T-helper 22 cell (primary cell): ENCODE measurements at places on chromosomes 16 and 17.

- no peak for DNase-seq
These were observed 31.4 kb downstream of the SPHK1 start for GRCh38 chr17:76415786-76416185.

DNA sequence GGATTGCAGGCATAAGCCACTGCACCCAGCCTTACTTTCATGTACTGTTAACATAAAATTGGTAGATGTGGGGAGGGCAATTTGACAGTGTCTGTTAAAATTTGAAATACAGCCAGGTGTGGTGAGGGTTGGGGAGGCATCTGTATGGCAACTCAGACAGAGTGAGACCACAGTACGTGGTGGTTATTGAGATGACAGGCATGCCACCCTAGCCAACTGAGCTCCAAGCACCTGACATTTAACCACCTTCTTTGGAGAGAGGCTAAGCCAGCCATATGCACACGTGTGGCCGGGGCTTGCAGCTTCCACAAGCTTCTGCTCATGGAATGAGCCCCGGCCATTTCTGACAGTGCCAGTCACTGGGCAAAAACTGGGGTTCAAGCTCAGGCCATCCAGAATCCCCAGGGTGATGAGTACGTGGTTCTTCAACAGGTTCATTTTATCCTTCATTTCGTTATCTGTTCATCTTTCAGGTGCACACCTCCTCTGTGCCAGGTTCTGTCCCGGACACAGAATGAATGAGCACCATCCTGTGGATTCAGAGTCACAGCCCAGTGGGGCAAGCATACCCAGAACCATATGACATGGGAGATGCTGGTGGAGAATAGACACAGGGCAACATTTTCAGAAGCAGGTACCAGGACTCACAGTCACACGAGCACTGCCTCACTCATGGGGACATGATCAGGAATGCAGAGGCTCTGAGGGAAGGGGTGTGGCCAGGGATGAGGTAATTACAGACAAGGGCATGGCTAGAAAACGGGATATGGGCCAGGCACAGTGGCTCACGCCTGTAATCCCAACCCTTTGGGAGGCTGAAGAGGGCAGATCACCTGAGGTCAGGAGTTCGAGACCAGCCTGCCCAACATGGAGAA is 36.2 kb downstream of the C16orf82 start:
- DNase-seq: no peak

GRCh38 chr17:17018612-17019429 is 23.4 kb upstream of the MPRIP start:
- DNase-seq: no peak

GRCh38 chr17:81427173-81428120 is 32.2 kb downstream of the BAHCC1 start:
- no peak for DNase-seq

- DNase-seq: no peak
These were observed 49.4 kb downstream of the GDE1 start for GRCh38 chr16:19472482-19472881.

DNA sequence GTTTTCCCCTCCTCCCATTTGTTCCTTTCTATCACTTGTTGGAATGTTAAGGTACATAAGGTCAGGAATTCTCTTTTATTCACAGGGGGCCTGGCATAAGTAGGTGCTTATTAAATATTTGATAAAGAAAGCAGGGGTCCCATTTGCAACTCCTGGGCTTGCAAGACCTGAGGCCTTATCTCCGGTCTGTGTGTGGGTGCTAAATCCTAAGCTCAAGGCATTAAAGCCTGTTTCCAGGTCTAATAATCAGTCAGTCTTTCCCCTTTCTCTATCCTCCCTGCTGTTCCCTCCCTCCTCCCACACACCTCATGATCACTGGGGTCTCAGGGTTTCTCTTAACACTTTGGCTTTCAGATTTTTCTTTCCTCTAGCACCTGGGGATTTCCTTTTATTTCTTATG is 17.1 kb downstream of the NTN1 start:
- DNase-seq: no peak

DNA sequence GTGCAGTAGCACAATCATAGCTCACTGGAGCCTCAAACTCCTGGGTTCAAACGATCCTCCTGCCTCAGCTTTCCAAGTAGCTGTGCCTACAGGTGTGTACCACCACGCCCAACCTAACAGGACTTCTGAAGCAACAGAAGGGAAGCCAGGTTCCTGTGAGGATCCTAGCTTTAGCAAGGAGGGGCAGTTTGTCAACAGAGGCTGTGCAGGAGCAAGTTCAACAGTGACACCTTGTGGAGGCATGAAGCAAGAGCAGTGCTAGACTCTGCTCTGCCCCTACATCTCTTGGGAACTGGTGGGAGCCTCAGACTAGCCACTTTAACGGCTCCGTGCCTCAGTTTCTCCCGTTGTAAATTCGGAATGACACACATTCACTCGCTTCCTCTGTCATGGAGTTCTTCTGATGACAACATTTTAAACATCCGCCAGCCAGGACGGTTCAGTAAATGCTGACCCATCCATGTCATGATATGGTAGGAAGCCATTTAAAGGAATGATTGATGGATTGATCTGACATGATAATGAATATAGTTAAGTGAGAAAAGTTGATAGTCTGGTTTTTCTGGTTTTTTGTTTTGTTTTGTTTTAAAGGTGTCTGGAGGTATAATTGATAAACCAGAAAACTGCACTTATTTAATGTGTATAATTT is 218.7 kb downstream of the MRTFB start:
- no peak for DNase-seq

DNA sequence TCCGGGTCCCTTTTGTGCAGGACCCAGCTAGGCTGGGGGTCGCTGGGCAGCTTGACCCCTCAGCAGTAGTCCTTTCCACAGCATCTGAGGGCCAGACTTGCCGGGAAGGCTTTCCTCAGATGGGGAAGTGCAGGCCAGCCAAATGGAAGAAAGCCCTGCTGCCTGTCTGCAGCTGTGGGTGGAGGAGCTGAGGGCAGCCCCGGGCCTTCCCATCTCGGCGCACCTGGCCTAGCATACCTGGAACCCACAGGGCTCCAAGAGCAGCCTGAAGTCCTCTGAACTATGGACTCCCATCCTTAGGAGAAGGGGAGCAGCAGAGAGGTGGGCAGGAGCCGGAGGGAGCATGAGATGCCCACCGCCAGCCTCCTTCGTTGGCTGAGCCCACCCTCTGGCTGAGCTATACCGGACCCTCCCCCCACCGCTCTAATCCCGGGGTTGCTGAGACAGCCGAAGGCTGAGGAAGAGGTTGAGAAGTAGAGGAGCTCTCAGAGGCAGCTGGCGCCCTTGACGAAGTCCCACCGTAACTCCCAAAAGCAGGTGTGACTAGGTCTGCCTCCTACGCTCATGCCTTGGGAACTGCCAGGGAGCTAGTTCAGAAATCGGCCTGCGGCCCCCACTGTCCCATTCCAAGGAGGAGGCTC is 13.2 kb downstream of the UBALD2 start:
- no peak for DNase-seq

DNA sequence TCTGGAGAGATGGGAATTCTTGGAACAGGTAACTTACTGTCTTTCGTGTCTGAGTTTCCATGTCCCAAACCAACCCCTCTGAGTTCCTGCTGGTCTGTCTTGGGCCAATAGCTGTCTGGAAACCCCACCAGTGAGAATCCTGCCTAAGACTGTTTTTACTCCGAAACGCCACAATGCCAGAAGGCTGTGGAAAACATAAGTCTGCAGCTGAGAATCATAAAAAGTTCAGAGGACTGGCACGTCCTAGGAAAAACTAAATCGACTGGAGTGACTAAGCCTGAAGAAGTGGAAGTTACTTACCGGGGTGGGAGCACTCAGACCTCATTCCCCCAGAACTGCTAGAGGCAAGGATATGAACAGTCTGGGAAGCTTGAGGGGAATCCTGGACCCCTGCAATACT is 13.3 kb downstream of the LRRC75A start:
- no peak for DNase-seq

- no peak for DNase-seq
These were observed 39.9 kb downstream of the PSMD12 start for GRCh38 chr17:67326440-67326839.

GRCh38 chr17:21041741-21042457 is 912 bp downstream of the USP22 start:
- peak; percentile 55 for DNase-seq

GRCh38 chr17:83046448-83047181 is 32.8 kb upstream of the METRNL start:
- DNase-seq: no peak

GRCh38 chr16:9465161-9465560 is 373.7 kb downstream of the HAPSTR1 start:
- DNase-seq: no peak

- DNase-seq: no peak
These were observed 26.8 kb upstream of the ELAC2 start for GRCh38 chr17:13044572-13045065.

DNA sequence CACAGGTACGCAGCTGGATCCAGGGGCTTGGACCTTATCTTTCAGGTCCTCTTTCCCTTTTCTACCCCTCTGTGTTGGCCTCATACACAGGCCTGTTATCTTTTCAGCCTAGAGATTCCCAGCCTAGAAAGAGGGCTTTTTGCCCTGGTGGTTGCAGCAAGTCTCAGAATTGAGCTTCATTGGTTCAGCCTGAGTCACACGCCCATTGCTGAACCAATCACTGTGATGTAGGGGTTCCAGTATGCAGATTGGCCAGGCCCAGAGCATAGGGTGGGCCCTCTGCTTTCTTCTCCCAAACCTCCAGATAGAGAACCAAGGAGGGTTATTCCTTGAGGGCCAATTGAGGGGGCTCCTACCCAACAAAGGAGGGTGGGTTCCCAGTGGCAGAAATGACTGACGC is 32.8 kb downstream of the GPT2 start:
- DNase-seq: no peak
